Metanephros (tissue), 2 donors: ENCODE measurements at places on chromosomes 2 and 18. TPM values are rescaled to one million over a fixed set of nuclear protein-coding genes. Genes with fewer than 3 reads are reported as not detected.

Gene ELOA2
- not detected for total RNA-seq

Gene SPIRE1
- 36.6 TPM for total RNA-seq

Gene RGPD4
- not detected for total RNA-seq

Gene TGFA
- 13.8 TPM for total RNA-seq

Gene CFAP65
- 0.23 TPM for total RNA-seq
